ENCODE measurements at places on chromosomes 13 and 19. TPM values are rescaled to one million over a fixed set of nuclear protein-coding genes. Genes with fewer than 3 reads are reported as not detected.

The FSD1 gene
- total RNA-seq, result 1.1 TPM

The SGCG gene
- not detected for total RNA-seq

The TICAM1 gene
- total RNA-seq, result 10.1 TPM

The SOX21 gene
- total RNA-seq, result not detected

The FPR1 gene
- not detected for total RNA-seq

The GZMM gene
- total RNA-seq, result not detected

The LAIR2 gene
- total RNA-seq, result not detected

The S1PR5 gene
- total RNA-seq, result 27.2 TPM

The CEACAM4 gene
- total RNA-seq, result not detected

The ZNF254 gene
- 3.6 TPM for total RNA-seq

The RNF225 gene
- 0.31 TPM for total RNA-seq

The ATP8A2 gene
- 0.23 TPM for total RNA-seq
